ENCODE measurements at places on chromosomes 12 and 14. TPM values are rescaled to one million over a fixed set of nuclear protein-coding genes. Genes with fewer than 3 reads are reported as not detected.

Gene DIO3
- total RNA-seq, result 3.3 TPM

DNA sequence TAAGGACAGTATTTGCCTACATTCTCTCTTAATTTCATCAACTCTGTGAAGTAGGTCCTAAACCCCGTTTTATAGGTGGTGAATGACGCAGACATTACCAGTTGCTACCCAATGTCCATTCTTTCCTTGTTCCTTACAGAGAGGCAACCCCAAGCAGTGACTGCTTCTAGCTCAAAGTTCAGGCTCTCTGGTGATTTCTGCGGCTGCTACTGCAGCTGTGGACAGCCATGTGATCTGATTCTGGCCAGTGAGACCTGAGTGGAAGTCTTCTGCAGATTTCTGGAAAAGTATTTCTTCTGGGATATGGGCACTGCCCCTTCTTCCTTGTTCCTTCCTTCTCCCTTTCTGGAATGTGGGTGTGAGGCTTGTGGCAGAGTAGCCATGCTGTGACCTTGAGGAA, 82.9 kb downstream of the ARF6 start:
- peak; percentile 36 for DNase-seq

GRCh38 chr12:117069101-117069797, 30.0 kb downstream of the TESC start:
- DNase-seq, result no peak

DNA sequence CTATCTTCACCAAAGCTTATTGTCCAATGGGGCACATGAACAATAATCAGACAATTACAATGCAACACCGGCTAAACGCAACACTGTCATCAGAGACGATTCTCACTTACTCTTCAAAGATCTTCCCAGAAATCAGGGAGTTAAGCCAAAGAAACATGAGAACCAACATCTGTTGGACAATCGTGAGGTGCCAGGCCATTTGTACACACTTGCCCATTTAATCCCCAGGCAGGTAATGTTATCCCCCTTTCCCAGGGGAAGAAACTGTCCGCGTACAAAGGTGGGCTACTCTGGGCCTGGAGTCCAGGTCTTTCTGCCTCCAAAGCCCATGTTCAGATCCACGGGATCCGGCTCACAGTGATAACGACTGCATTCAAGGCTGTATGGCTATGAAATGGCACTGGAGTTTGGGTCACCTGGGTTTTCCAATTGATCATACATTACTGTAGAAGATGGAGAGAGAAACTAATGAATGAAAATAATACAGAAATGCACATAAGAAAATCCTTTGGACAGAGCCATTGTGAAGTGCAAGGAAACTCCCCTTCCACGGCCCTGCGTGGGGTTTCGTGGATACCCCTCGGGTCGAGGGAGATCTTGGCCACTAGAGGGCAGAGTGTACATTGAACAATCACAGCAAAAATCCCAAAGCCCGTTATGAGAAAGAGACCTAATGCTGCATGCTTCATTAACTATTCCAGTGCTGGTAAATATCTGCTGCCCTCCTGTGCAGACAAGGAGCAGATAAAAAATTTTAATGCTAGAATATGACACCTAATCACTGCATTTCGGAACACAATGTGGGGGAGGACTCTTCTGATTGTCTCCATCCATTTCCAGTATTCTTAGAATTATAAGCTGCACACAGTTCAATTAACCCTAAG, 111.4 kb downstream of the EGLN3 start:
- peak; percentile 78 for DNase-seq
